ENCODE measurements at places on chromosomes 1 and 21.
A peak's percentile ranks its signal among the peaks of the same experiment; 100 is the strongest.

DNA sequence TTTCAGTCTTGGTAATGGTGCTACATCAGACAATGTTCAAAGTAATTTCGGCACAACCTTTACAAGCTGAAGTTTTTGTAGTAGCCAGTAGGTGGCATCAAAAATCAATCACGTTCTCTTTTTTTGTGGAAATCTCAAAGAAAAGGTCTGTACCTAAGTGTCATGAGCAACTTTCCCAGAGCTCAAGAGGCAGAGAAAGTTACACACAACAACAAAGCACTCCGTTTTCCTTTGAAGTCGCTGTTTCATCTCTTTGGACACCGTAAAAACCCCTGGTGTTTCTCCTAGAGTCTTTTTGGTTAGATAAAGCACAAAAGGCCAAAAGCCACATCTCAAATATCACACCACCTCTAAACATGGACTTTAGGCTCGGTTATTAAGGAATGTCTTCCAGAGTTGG is 131.6 kb downstream of the LHX8 start:
- peak; percentile 36 for DNase-seq

DNA sequence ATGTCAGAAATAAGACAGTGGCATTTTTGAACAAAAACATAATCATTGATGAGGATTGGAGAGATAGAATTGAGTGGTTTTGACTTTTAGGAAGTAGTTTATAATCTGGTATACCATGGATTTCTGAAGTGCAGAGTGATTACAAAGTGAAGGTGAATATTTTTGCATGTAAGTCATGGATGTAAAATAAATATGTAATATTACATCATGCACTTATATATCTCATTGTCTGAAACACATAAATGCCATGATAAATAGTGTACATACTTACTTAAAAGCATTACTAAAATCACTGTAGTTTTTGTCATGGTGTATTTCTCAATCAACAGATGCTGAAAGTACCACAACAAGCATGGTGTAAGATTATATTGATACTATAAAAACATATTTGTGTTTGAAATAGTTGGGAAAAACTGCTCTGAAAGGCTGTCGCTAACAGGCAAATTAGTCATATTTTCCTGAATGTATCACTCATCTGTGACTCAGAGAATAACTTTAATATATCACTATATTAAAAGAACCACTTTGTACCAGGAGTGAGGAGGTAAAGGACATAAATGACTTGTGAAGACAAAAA is 24.8 kb upstream of the RGS18 start:
- no peak for DNase-seq

- no peak for DNase-seq
These were observed 219.2 kb upstream of the NR5A2 start for GRCh38 chr1:199808110-199808870.

GRCh38 chr1:159775716-159776115 is 5.0 kb upstream of the DUSP23 start:
- DNase-seq = peak; percentile 12

GRCh38 chr1:109659997-109660690 is 4.2 kb downstream of the GSTM4 start:
- peak; percentile 66 for DNase-seq

- peak; percentile 46 for DNase-seq
These were observed 45.8 kb downstream of the RGS7 start for GRCh38 chr1:241311056-241311746.

DNA sequence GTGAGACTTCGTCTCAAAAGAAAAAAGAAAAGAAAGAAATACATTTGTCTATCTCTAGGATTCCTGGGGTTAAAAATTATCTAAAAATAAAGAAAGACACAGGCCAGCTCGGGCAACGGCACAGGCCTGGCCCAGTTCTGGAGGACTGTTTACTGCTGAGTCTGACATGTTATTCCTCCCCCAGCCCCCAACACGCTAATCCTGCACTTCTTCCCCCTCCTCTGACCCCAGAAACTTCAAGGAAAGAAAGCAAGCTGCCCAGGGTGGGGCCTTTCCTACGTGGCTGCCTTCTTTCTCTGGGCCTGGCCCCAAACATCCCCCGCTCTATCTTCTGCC is 40.0 kb downstream of the ACOT7 start:
- DNase-seq = no peak

GRCh38 chr1:199489594-199489993 is 537.9 kb upstream of the NR5A2 start:
- no peak for DNase-seq

DNA sequence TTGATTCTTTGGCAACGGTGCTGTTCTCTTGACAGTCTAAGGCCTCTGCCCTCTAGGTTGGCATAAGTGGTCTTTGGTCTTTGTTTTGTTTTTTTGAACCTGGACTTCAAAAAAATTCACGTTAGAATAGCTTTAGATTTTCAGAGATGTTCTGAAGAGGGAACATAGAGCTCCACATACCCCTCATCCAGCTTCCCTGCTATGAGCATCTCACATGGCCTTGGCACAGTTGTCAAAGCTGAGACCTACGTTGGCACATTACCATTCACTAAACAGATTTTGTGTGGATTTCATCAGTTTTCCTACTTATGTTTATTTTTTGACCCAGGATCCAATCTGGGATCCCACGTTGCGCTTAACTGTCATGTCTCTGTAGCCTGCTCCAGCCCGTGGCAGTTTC is 60.8 kb downstream of the ARHGEF10L start:
- DNase-seq = no peak

GRCh38 chr1:203124546-203125317 is 2.8 kb upstream of the ADORA1 start:
- no peak for DNase-seq

- no peak for DNase-seq
These were observed 163.8 kb upstream of the ESRRG start for GRCh38 chr1:216887032-216887431.

DNA sequence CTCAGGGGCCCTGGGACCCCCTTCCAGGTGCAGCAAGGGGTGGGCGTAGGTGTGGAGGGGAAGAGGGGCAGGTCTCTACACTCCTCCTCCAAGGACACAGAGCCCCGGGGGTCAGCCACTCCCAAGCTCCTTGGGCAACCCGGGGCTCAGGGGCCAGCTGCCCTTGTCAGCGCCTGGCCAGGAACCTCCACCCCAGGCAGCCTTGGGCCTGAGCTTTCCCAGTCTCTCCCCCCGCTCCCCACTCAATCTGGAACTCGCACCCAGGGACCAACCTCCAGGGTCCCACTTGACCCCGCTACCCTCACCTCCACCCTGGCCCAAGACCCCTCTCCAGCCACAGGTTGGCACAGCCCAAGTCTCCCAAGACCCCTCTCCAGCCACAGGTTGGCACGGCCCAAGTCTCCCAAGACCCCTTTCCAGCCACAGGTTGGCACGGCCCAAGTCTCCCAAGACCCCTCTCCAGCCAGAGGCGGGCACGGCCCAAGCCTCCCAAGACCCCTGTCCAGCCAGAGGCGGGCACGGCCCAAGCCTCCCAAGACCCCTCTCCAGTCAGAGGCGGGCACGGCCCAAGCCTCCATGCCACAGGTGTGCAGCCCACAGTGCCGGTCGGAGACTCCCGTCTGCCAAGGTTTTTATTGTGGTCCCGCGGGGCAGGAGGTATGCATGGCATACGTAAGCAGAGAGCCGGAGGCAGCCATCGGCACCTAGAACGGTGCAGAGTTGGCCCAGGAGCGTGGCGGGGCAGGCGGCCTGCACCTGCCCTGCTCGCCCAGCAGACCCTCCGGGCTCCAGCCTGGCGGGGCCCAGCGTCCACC is 3.0 kb downstream of the TNFRSF4 start:
- no peak for DNase-seq

- no peak for DNase-seq
These were observed 100.2 kb downstream of the HMCN1 start for GRCh38 chr1:185834371-185834905.

GRCh38 chr1:157133426-157133825 is 4.8 kb downstream of the ETV3 start:
- no peak for DNase-seq

DNA sequence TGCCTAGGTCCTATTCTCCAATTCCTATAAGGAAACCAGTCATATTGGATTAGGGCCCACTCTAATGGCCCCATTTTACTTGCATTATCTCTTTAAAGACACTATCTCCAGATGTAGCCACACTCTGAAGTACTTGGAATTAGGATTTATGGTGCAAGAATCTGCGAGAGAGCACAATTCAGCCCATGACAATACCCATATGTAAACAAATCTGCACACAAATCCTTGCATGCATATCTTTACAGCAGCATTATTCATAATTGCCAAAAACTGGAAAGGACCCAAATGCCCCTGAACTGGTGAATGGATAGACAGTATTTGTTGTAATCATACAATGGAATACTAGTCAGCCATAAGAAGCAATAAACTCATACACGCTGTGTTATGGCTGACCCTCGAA is 229.8 kb upstream of the ADAMTS5 start:
- DNase-seq = no peak

DNA sequence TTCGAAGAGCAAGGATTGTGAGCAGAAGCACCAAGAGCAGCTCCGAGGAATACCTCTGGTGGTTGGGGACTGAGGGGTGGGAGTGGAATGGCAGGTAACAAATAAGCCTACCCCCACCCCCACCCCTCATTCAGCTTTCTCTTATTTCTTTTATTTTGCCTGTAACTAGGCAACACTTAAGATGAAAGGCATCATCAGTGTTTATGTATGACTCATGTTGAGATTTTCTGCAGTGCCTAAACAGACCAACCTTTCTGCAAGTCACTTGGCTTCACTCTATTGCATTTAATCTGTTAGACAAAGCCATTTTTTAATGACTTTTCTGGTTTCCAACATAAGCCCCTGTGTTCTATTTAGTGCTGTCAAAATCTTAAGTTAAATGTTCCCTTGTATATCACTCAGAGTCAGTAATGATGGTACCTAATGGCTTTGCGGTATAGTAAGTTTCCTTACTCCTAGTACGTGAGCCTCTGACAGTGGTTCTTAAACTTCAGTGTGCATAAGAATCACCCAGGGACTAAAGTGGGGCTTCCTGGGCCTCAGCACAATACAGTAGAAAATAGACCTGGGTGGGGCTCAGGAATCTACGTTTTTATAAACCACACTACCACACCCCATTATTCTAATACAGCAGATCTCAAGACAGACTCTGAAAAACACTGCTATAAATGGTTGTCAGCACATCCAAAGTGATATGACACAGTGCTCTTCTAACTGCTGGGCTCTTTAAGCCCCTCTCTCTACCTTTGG is 19.9 kb downstream of the CASQ2 start:
- DNase-seq = no peak

DNA sequence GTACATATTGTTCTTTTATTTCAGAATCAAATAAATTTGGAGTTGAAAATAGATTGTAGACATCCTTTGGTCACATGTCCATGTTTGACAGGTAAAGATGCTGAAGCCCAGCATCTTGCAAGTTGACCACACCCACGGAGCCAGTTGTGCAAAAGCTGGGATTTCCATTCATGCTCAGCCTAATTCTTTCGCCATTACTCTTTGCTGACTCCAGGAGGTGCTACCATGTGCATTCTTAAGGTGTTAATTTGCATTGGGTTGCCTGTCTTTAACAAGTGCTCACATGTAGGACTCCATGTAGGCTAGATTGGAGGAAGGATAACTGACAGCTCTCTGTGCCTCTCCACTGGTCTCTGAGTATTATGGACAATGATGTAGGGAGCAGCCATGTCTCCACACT is 660.7 kb downstream of the LMO4 start:
- no peak for DNase-seq

GRCh38 chr1:119204197-119204960 is 63.9 kb upstream of the WARS2 start:
- DNase-seq = no peak

DNA sequence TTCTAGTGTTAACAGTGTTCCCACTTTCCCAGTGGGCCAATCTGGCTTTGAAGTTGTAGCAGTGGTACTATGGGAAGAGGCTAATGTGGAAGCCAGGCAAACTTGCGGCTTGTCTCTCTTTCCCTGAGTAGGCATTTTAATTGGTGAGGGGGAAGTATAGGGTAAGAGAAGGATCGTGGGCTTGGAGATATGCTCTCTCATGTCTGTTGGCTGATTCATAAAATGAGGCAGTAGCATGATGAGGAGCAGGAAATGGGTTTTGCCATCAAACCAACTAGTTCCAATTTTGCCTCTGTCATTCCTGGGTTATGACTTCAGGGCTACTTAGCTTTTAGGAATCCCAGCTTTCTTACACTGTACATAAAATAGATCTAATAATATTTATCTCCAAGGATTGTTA is 12.1 kb downstream of the C8A start:
- no peak for DNase-seq

GRCh38 chr1:162159515-162159914 is 90.0 kb downstream of the NOS1AP start:
- no peak for DNase-seq

DNA sequence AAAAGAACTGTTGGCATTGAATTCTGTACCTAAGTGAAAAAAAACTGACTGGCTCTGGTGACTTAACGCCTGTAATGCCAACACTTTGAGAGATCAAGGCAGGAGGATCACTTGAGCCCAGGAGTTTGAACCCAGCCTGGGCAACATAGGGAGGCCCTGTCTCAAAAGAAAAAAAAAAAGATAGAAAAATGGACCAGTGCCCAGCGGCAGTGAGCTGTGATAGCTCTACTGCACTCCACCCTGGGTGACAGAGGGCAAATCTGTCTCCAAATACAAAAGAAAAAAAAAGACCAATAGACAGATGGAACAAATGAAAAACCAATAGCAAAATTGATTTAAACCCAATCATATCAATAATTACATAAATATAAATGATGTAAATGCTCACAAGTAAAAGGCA is 674 bp upstream of the AKR7A3 start:
- no peak for DNase-seq

- DNase-seq = no peak
These were observed 61.8 kb upstream of the GJB5 start for GRCh38 chr1:34693081-34693480.

DNA sequence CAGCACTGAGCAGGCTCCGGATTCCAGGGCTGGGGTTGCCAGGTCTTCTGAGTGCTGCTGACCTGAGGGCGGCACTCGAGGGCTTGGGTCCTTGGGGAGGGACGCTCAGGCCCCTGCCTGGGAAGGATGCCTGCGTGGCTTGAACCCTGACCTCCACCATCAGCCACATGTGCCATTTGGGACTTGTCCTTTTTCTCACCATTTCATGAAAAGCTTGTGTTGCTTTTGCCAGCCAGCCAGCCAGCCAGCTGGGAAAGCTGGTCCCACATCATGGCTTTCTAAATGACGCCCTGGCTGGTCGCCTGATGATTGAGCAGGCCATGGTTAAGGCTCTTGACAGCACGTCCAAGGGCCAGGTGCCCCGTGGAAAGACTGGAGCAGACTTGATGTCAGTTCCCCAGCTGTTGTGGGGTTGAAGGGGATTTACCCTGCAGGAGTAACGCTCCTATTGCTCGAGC is 168.7 kb downstream of the CAMTA1 start:
- DNase-seq = peak; percentile 41

DNA sequence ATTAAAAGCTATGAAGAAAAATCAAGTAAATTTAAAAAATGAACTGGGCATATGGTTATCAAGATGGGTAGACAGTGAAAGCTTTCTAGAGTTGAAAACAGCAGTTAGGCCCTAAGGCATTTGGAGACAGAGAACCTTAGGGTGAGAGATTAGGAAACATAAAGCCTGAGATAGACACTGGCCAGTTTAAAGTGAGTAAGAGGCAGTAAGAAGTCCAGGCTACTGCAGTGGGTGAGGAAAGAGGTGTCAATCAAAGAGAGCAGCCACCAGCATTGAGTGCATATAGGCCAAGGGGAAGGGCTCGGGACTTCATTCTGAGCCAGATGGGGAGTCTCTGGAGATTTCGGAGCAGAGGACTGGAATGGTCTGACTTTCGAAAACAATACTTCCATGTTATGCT is 1360.5 kb upstream of the ADGRL4 start:
- DNase-seq = no peak
